Brain (organoid and tissue), 16 donors: ENCODE measurements at places on chromosomes 16 and 17.

- DNase-seq: no peak
Measured at GRCh38 chr17:20244671-20245070, 222.7 kb downstream of the LGALS9B start.

GRCh38 chr16:87608400-87608985, 6.2 kb downstream of the JPH3 start:
- no peak for DNase-seq

DNA sequence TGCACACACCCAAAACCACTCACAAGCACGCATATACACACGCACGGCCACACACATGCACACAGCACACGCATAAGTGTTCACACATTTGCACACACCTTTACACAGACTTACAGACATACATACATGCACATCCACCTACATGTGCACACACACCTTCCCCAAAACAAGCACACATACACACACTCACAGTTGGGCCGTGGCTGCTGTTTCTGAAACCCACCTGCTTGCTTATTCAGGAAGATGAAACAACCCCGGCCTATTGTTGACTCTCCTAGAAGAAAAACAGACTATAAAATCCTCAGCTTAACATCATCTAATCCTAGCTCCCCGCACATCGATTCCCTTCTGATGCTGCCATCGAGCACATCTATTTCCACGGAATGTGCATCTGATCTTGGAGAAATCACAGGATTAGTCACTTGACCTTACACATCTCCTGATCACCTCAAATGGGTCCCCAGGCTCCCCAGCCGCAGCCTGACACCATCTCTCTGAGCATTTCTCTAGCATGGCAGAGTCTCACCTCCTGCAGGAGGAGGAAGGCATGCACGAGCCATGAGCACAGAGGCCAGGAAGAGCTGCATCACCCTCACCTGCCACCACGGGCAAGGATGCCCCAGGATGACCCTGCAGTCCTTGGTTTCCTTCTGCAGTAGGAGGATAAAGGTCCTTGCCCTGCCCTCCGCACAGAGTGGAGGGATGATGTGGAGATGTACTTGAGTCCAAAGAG, 105.8 kb upstream of the CDH5 start:
- DNase-seq: no peak

DNA sequence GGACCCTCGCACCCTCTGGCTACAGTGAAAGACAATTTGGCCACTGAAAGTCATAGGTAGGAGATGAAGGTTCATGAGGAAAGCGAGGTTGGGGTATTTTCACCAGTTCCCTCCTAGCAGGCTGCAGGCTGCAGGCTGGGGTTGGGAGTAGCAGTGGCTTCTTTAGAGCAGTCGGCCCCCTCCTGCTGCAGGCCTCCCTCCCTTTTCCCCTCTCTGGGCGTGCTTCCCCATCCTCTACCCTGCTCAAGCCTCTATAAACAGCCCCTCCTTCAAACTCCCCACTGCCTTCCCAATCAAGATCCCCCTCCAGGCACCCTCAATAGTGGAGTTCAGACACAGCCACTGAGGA, 41.8 kb downstream of the GAS7 start:
- no peak for DNase-seq

DNA sequence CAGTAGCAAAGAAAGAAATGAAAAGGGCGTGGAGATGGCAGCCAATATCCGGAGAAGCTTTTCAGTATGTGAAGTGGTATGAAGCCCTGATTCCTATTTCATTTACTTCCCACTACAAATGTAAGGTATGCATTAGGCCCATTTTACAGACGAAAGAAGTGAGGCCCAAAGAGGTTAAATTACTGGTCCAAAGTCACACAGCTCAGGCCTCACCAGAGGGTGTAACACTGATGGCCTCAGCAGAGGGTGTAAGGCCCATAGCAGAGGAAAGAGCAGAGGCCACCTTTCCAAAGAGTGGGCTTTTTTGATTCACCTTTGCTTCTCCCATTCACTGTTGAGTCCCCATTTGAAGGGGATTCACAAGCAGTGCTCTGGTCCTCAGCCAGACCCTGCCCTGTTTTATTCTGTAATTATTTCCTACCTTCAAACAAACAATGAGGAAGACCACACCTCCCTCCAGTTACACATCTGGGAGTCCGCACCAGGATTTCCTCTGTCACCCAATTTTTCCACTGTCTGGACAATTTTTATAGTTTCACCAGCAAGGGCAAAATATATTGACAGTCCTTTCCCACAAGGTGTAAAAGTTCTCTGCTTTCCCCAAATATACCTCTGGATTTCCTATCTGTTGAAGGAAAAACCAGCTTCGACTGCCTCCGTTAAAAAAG, 7.1 kb downstream of the ZFHX3 start:
- DNase-seq: no peak

GRCh38 chr16:711548-712320, 3.2 kb upstream of the METRN start:
- DNase-seq: peak; percentile 47

DNA sequence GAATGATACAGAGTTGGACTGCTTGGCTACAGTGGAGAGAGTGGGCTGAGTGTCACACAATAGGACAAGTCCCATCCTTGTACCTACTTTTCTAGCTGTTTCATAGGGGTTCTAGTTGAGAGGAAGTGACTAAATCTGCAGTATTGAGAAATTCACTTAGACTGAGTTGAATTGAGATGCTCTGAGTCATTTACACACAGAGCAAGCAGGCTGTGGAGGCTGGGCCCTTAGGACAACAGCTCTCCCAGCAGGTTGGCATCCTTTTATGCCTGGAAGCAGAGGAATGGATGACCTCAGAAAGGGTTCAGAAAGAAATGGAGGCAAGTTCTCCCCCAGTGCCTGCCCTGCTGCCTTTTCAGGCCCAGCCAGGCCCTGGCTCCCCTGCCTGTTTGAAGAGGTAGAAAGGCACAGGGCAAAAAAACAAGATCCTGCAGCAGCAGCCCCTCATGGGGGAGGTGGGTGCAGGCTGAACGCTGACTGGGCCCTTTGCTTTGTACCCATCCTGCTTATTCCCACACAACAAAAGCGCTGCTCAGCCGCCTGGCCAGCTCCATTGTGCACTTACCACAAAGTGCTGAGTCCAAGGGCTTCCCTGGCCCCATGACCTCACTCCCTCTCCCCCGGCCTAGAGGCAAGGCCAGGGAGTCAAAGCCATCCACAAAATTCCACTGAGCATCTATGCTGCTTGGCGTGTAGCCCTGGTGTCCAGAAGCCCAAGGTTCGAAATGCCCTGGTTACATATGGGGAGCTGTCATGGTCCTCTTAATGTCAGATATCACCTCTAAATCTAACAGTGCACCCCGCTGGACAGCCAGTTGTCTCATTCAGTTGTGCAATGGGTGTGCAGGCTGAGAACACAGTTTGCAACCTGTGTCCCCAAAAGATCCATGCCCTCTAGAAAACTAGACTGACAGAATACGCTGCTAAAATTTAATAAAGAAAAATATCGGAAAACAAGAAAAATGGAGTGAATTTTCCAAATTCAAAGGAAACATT, 5.4 kb upstream of the CRYBA1 start:
- no peak for DNase-seq

- no peak for DNase-seq
Measured at GRCh38 chr16:72537664-72538063, 365.7 kb upstream of the PMFBP1 start.

GRCh38 chr16:75273054-75273925, 21.9 kb upstream of the BCAR1 start:
- no peak for DNase-seq

DNA sequence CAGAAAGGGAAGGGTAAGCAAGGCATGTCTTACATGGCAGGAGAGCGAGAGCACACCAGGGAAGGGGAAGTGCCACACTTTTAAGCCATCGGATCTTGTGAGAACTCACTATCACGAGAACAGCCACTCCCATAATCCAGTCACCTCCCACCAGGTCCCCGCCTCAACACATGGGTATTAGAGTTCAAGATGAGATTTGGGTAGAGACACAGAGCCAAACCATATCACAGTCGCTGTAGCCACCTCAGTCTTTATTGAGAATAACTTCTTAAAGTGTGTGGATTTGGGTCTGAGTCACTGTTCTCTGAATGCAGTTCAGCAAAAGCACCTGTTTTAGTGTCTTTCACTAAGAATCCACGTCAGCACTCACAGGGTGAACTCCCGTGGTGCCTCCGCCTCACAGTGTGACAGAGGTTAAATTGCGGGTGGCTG, 195.2 kb upstream of the CHMP6 start:
- no peak for DNase-seq

GRCh38 chr17:44322236-44322895, 2.3 kb downstream of the SLC25A39 start:
- no peak for DNase-seq

GRCh38 chr16:23640615-23640930, 537 bp downstream of the PALB2 start:
- no peak for DNase-seq

GRCh38 chr16:47734081-47734857, 273.1 kb downstream of the PHKB start:
- DNase-seq: peak; percentile 66

DNA sequence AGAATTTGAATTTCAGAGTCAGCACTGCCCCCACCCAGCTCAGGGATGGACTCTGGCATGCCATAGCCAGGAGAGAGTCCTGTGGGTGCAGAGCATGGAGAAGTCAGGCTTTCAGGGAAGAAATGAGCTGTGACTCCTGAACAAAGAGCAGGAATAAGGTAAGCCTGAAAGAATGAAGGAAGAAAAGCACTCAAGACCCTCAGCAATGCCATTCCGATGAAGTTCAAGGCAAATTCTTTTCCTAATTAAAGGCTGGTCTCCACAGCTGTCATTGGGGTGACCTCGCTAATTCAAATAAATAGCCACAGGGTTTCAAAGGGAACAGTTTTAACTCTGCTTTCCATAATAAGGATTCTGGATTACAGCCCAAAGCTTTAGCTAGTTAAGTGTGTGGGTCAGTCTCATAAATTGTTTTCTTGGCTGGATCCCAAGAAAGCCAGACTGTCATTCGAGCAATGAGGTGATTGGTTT, 31.7 kb downstream of the TOM1L2 start:
- DNase-seq: peak; percentile 69

DNA sequence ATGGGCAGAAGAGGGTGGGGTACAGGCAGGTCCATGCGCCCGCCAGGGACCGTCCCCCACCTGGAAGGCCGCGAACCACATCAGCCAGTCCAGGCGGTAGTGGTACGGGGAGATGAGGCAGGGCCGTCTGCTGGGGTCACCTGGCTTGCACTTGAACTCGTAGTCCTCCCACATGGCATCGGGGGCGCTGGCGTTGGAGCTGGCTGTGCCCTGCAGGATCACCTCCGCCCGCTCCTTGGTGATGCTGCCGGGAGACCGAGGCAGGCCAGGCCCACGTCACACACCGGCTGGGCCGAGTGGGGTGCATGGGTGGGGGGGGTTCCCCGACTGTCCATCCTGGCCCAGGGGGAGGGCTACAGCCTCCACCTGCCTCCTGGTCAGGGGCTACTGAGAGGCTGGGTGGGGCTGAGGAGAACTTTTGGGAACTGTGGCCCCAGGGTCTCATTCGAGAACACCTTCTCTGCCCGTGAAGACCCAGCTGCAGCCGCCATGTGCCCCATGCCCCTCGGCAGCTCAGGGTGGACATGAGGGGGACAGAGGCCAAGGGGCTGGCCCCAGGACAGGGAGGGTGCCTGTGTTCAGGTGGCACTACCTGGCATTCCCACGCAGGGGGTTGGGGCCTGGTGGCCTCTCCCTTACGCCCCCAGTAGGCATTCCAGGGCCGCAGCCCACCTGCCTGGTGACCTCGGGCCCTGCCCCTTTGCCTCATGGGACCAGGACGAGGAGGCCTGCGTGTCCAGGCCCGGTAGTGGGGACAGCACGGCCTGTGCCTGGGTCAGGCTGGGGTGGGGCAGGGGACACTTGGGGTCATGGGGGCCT, 69.5 kb upstream of the GNG13 start:
- DNase-seq: no peak
